ENCODE measurements at places on chromosomes 7 and 10. TPM values are rescaled to one million over a fixed set of nuclear protein-coding genes. Genes with fewer than 3 reads are reported as not detected.

DNA sequence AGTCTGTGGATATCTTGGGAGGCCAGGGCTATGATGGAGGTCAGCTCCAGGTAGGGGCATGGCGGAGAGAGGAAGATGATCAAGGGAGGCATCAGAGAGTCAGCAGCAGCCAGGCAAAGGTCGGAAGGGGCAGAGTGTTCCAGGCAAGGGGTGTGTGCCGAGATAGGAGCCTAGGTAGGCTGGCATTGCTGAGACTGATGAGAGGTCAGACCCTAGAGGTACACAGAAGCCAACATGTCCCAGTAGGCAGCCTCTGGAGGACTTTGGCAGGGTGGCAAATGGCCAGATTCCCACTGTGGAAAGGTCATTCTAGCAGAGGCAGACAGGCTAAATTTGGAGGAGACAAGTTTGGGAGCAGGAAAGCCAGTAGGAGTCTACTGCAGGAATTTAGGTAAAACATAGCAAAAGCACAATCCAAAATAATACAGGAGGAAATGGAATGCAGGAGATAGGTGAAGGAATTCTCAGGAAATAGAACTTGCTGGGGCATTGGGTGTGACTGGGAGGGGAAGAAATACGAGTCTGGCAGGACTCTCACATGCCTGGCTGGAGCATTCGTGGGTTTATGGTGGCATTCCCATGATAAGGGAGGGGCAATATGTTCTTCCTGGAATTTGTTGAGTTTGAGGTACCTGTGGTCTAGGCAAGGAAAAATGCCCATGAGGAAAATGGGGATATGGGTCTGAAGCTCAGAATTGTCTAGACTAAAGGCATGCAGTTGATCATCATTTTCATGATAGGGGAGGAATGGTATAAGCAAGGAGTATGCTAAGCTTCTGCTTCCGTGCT is 25.7 kb downstream of the TMEM176A start:
- no peaks in the 10 kb centered on the region for H3K36me3 ChIP-seq
- H3K4me1 ChIP-seq = no peaks in the 10 kb centered on the region
- no peak for DNase-seq
- no peak overlapping the region for H3K4me3 ChIP-seq
- H3K27me3 ChIP-seq = no peaks in the 10 kb centered on the region

The LRRC61 gene
- total RNA-seq = 48.1 TPM

The MRLN gene
- not detected for total RNA-seq

- H3K27me3 ChIP-seq = no peaks in the 10 kb centered on the region
- no peaks in the 10 kb centered on the region for H3K4me1 ChIP-seq
- H3K36me3 ChIP-seq = no peaks in the 10 kb centered on the region
- no peak overlapping the region for H3K27ac ChIP-seq
Measured at GRCh38 chr10:110156046-110156445, 51.4 kb upstream of the MXI1 start.

- H3K4me1 ChIP-seq = no peaks in the 10 kb centered on the region
- no peaks in the 10 kb centered on the region for H3K36me3 ChIP-seq
- DNase-seq = no peak
- peaks cover 35% of the 10 kb centered on the region for H3K27me3 ChIP-seq
- H3K4me3 ChIP-seq = no peak overlapping the region
Measured at GRCh38 chr10:100808876-100809275, 63.5 kb downstream of the PAX2 start.

The ANKRD22 gene
- not detected for total RNA-seq

The RSPH10B gene
- total RNA-seq = 0.41 TPM

DNA sequence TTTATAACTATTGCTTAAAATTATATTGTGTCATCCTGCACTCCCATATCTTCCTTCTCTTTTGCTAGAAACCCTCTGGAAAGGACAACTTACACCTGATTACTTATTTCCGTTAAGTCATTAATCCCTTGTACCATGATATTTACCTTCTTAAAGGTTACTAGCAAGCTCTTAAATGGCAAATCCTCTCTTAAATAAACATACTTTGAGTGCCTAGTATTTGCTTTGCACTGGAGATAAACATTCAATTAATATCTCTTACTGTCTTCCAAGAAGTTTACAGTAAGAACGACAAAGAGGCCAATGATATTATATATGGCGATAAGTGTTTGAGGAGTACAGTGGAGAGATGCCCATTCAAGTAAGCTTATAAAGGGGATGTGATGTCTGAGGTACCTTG is 278.3 kb downstream of the HGF start:
- DNase-seq = no peak
- no peak overlapping the region for H3K27ac ChIP-seq
- H3K4me1 ChIP-seq = no peaks in the 10 kb centered on the region

The SEMA4G gene
- 9.2 TPM for total RNA-seq

The HABP2 gene
- total RNA-seq = not detected

The GIMAP7 gene
- not detected for total RNA-seq

GRCh38 chr10:78746155-78746763 is 322.5 kb upstream of the ZMIZ1 start:
- H3K36me3 ChIP-seq = no peaks in the 10 kb centered on the region
- no peak for DNase-seq
- H3K4me1 ChIP-seq = no peaks in the 10 kb centered on the region
- H3K4me3 ChIP-seq = no peak overlapping the region

- H3K27ac ChIP-seq = no peak overlapping the region
- DNase-seq = no peak
- peaks cover 25% of the 10 kb centered on the region for H3K4me1 ChIP-seq
- H3K36me3 ChIP-seq = peaks cover 9% of the 10 kb centered on the region
Measured at GRCh38 chr10:113895018-113895417, 40.6 kb downstream of the NHLRC2 start.

- no peaks in the 10 kb centered on the region for H3K4me1 ChIP-seq
- H3K4me3 ChIP-seq = no peak overlapping the region
- H3K36me3 ChIP-seq = no peaks in the 10 kb centered on the region
- no peak for DNase-seq
- no peak overlapping the region for H3K27ac ChIP-seq
Measured at GRCh38 chr7:95213809-95214492, 110.4 kb downstream of the PON1 start.

- no peaks in the 10 kb centered on the region for H3K4me1 ChIP-seq
- H3K36me3 ChIP-seq = no peaks in the 10 kb centered on the region
- peak; percentile 29 for DNase-seq
- H3K27me3 ChIP-seq = no peaks in the 10 kb centered on the region
Measured at GRCh38 chr10:91313796-91314485, 93.5 kb downstream of the PCGF5 start.

DNA sequence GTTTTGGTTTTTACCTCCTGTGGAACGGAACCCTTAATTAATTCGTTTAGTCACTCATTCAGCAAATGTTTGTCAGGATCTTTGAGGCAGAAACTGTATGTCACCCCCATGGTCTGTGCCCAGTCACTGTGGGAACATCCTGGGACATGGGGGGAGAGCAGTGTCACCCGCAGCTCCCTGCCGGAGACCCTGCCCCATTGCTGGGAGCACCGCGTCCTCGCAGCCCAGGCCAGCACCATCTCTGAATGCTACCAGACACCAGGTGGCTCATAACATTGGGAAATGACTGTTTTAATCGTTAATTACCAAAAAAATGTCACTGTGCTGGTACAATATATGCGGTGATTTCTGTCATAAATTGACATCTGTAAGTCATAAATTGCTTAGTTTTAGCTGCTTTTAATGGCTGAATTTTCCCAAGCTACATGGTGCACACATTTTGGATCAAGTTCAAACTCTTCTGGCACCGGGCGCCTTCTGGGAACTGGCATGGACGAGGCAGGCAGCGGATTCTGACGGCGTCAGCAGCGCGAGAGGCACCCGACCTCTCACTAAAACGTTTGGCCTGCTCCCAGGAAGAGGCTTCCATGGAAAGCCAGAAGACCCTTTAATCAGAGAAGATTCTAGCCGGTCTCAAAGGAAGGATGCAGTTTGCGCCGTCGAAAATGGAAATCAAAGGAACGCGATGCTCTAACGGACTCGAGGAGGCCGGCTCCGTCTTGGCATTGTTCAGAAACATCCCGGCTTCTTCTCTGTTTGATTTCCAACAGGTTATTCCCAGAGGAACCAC is 184.2 kb downstream of the ADARB2 start:
- no peaks in the 10 kb centered on the region for H3K36me3 ChIP-seq
- no peak overlapping the region for H3K4me3 ChIP-seq
- H3K27me3 ChIP-seq = peaks cover 88% of the 10 kb centered on the region
- DNase-seq = no peak
- H3K4me1 ChIP-seq = no peaks in the 10 kb centered on the region

DNA sequence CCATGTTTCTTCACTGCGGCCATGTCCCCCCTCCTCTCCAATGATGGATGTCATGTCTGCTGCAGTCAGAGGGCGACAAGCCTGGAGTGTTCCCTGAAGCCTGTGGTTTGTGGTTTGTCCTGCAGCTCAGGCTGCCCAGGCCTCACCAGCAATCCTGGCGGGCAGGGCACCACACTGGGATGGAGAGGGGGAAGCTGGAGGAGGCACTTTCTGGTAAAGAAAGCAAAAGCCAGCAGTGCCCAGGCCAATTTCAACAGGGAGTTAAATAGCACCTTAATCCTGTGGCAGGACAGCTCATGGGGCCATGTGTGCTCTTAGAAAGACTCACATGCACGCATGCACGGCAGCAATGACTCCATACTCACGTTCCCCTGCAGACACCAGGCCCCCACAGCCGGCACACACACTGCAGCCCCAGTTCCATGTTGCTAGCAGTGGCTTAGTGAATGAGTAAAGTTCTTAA is 158.3 kb downstream of the EGFR start:
- no peaks in the 10 kb centered on the region for H3K4me1 ChIP-seq
- H3K4me3 ChIP-seq = no peak overlapping the region
- no peak for DNase-seq
- no peak overlapping the region for H3K27ac ChIP-seq
- no peaks in the 10 kb centered on the region for H3K27me3 ChIP-seq
- no peaks in the 10 kb centered on the region for H3K36me3 ChIP-seq

GRCh38 chr7:15688911-15689310 is 2.4 kb upstream of the MEOX2 start:
- no peak overlapping the region for H3K4me3 ChIP-seq
- peaks cover 6% of the 10 kb centered on the region for H3K4me1 ChIP-seq
- DNase-seq = no peak
- H3K27ac ChIP-seq = no peak overlapping the region
- no peaks in the 10 kb centered on the region for H3K36me3 ChIP-seq
- peaks cover 96% of the 10 kb centered on the region for H3K27me3 ChIP-seq

- no peak overlapping the region for H3K27ac ChIP-seq
- no peaks in the 10 kb centered on the region for H3K36me3 ChIP-seq
- H3K27me3 ChIP-seq = no peaks in the 10 kb centered on the region
- no peaks in the 10 kb centered on the region for H3K4me1 ChIP-seq
- no peak overlapping the region for H3K4me3 ChIP-seq
- no peak for DNase-seq
Measured at GRCh38 chr10:43880160-43880559, 231.5 kb upstream of the ZNF32 start.

The GPR26 gene
- not detected for total RNA-seq

- H3K4me3 ChIP-seq = no peak overlapping the region
- peak; percentile 30 for DNase-seq
Measured at GRCh38 chr10:79022565-79023230, 46.1 kb upstream of the ZMIZ1 start.

DNA sequence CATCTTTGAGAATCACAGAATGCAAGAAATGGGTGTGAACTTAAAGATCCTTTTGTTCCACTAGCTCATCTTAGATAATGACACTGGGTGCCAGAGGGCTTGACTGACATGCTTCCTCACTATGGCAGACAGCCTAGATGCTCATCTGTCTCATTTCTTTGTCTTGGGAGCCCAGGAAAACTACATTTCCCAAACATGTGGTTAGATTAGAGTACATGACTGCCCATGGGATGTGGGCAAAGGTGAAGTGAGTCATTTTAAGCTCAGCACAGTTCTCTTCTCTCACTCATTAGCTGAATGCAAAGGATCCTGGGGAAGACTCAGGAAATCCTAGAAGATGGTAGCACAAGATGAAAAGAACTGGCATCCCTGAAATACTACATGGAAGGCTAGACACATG is 32.5 kb upstream of the TBX20 start:
- H3K36me3 ChIP-seq = no peaks in the 10 kb centered on the region
- DNase-seq = no peak
- no peak overlapping the region for H3K27ac ChIP-seq
- H3K27me3 ChIP-seq = peaks cover 34% of the 10 kb centered on the region
- H3K4me3 ChIP-seq = no peak overlapping the region

- peaks cover 17% of the 10 kb centered on the region for H3K27me3 ChIP-seq
- peak; percentile 28 for DNase-seq
- no peak overlapping the region for H3K27ac ChIP-seq
- H3K36me3 ChIP-seq = no peaks in the 10 kb centered on the region
Measured at GRCh38 chr10:96416643-96417042, 57.8 kb upstream of the OPALIN start.

The RADIL gene
- 7.6 TPM for total RNA-seq

DNA sequence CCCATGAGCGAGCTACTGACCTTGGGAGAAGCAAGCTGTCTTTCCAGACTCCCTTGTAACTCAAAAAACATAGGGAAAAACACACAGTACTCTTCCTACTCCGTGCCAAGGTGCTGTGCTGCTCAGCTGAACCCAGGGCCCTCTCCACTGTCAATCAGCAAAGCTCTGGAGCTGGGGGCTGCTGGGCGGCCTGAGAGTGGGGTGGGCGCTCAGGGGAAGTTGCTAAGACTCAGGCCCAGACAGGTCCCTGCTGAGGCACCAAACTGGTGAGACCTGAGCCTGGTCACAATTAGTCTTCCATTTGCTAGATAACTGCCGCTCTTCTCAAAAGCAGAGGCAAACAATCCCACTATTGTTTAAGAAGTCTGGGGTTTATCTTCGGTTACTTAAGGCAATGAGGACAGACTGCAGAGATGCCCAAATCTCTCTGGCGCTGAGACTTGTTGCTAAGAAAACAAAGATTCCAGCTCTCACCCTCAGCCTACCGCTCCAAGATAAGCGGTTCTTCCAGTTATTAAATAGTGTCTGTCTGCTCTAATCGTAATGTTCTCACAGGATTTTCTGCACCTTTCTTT is 22.0 kb downstream of the STEAP1B start:
- H3K27me3 ChIP-seq = no peaks in the 10 kb centered on the region
- H3K27ac ChIP-seq = no peak overlapping the region
- peaks cover 9% of the 10 kb centered on the region for H3K36me3 ChIP-seq
- no peak overlapping the region for H3K4me3 ChIP-seq
- no peak for DNase-seq

The STX1A gene
- 47.1 TPM for total RNA-seq

The GPC2 gene
- total RNA-seq = 23.3 TPM

The BMPR1A gene
- total RNA-seq = 112 TPM

- H3K4me3 ChIP-seq = no peak overlapping the region
- DNase-seq = no peak
- no peak overlapping the region for H3K27ac ChIP-seq
- H3K36me3 ChIP-seq = no peaks in the 10 kb centered on the region
- H3K4me1 ChIP-seq = peaks cover 5% of the 10 kb centered on the region
Measured at GRCh38 chr7:24135003-24135817, 148.8 kb upstream of the NPY start.

The THNSL1 gene
- total RNA-seq = 6.2 TPM

DNA sequence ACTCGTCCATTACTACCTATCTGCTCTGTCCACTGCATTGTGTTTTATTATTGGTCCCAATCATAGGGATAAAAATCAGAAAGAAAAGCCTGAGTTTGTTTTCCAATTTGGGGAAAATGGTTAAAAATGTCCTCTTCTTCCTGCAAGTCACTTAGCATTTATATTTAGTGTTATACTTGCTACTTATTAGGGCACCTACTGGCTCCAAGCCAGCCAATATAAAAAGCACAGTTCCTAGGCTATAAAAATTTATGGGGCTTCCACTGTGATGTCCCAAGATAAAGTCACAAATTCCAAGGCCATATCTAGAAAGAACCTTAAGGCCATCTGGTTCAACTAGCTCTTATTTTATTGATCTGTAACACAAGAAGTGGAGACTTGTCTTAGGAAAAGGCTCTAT is 3.2 kb downstream of the SLC35B4 start:
- H3K36me3 ChIP-seq = no peaks in the 10 kb centered on the region
- H3K4me3 ChIP-seq = no peak overlapping the region
- H3K4me1 ChIP-seq = no peaks in the 10 kb centered on the region
- no peaks in the 10 kb centered on the region for H3K27me3 ChIP-seq
- H3K27ac ChIP-seq = no peak overlapping the region

Data from A673 (cell line).